Activated CD4-positive, alpha-beta T cell treated with anti-CD3 and anti-CD28 coated beads, Interleukin-2, amount 10 ng/mL, durations not matched to agents 24 days and 14 days (primary cell): ENCODE measurements at places on chromosomes 16 and 17.

- DNase-seq: no peak
Observed at GRCh38 chr17:6599364-6599763, 41.1 kb downstream of the KIAA0753 start.

- DNase-seq: no peak
Observed at GRCh38 chr17:48433896-48434295, 3.9 kb upstream of the SKAP1 start.

GRCh38 chr16:8634991-8635736 lies 13.7 kb downstream of the METTL22 start:
- DNase-seq: no peak

DNA sequence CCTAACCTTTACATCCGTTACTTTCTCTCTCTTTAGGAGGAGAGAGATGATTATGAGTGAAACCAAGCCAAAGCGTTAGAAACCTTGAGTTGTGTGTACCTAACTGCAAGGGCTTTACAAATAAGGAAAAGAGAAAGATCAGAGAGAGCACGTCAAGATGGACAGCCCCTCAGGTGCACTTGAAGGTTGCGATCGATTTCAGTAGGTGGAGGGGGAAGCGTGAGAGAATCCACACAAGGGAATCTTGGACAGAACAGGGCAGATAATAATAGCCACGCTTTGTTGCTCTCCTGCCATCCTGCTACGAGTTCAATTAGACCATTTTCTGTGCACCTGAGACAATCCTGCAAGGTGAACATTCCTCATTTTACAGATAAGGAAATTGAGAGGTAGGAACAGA lies 78.4 kb downstream of the VAT1L start:
- no peak for DNase-seq

- DNase-seq: peak; percentile 89
Observed at GRCh38 chr17:63930951-63931575, 1.1 kb downstream of the CD79B start.

DNA sequence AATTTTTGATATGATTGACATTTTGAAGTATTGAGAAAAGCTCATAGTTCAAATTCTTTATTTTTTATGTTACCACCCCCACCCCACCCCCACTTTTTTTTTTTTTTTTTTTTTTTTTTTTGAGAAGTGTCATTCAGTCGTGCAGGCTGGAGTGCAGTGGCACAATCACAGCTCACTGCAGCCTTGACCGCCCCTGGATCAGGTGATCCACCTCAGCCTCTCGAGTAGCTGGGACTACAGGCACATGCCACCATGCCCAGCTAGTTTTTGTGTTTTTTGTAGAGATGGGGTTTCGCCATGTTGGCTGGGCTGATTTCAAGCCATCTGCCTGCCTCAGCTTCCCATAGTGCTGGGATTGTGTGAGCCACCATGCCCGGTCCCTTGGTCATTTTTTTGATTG lies 7.4 kb downstream of the TAF15 start:
- DNase-seq: no peak
